ENCODE measurements at places on chromosomes 5 and 9. TPM values are rescaled to one million over a fixed set of nuclear protein-coding genes. Genes with fewer than 3 reads are reported as not detected.

DNA sequence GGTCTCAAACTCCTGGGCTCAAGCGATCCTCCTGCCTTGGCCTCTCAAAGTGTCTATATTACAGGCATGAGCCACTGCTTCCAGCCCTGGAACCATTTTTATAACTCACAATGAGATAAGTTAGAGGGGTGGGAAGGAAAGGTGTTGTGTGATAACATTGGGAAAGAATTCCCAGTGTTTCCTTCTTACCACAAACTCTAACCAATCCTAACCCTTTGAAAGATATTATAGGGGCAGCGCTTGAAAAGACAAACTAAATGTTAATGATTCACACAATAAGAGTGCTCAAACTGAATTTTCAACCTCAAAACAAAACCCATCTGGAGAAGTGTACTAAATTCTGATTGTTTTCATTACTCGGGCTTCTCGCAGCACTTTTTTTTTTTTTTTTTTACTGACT lies 109.7 kb downstream of the TSSK1B start:
- no peak overlapping the region for H3K27ac ChIP-seq
- H3K4me1 ChIP-seq = no peaks in the 10 kb centered on the region
- DNase-seq = no peak

Gene WHRN
- 9.1 TPM for total RNA-seq

DNA sequence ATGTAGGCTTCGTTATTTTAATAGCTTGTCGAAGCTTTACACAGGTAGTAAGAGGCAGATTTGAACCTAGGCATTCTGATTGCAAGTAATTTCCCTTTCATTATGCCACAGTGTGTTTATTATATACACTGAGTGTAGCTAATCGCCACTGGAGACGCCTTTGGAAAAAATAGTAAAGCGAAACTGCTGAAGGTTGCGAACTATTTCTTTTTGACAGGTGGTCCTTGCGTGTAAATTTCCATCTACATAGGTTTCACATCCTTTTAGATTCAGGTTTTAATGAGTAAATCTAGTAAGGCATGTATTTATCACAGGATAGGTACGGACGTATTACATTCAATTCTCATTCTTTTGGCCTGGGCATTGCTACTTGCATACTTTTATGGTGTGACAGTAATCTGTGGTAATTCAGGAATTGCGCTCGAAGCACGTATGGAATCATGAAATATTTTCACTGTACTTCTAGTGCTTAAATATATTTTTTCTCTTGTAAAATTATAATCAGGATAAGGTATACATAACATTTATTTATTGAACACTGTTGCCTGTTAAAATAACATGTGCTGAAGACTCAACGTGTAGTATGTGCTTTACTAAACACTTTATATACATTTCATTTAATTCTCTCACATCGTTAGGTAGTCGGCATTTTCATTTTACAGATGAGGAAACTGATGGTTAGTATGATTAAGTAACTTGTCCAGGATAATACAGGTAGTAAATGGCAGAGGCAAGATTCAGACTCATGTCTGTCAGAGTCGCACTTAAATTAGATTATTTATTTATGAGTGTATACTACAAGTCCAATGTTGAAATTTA lies 1.8 kb downstream of the MARCHF6 start:
- H3K27ac ChIP-seq = peak overlapping the region; percentile 98
- H3K4me1 ChIP-seq = peaks cover 37% of the 10 kb centered on the region
- peak overlapping the region; percentile 91 for H3K4me3 ChIP-seq
- DNase-seq = no peak
- H3K27me3 ChIP-seq = no peaks in the 10 kb centered on the region

Gene PCDHGC3
- 78.3 TPM for total RNA-seq

Gene REEP2
- 6.1 TPM for total RNA-seq

Gene SPATA31D4
- total RNA-seq = not detected

- H3K4me1 ChIP-seq = no peaks in the 10 kb centered on the region
- H3K4me3 ChIP-seq = no peak overlapping the region
- no peak for DNase-seq
Measured at GRCh38 chr9:115412656-115413055, 294.7 kb upstream of the TNC start.

- H3K4me1 ChIP-seq = peaks cover 23% of the 10 kb centered on the region
- no peak for DNase-seq
- no peak overlapping the region for H3K27ac ChIP-seq
- H3K27me3 ChIP-seq = peaks cover 18% of the 10 kb centered on the region
Measured at GRCh38 chr9:77013206-77013931, 6.1 kb upstream of the FOXB2 start.

GRCh38 chr5:96868603-96869371 lies 7.5 kb upstream of the ERAP2 start:
- H3K4me3 ChIP-seq = no peak overlapping the region
- DNase-seq = no peak
- no peaks in the 10 kb centered on the region for H3K27me3 ChIP-seq
- H3K36me3 ChIP-seq = no peaks in the 10 kb centered on the region
- H3K4me1 ChIP-seq = no peaks in the 10 kb centered on the region
- no peak overlapping the region for H3K27ac ChIP-seq

- H3K36me3 ChIP-seq = no peaks in the 10 kb centered on the region
- no peaks in the 10 kb centered on the region for H3K27me3 ChIP-seq
- peaks cover 17% of the 10 kb centered on the region for H3K4me1 ChIP-seq
- DNase-seq = no peak
- H3K4me3 ChIP-seq = no peak overlapping the region
Measured at GRCh38 chr9:126374366-126374781, 47.7 kb downstream of the MVB12B start.

Gene PIP5KL1
- 10.3 TPM for total RNA-seq

- H3K36me3 ChIP-seq = no peaks in the 10 kb centered on the region
- H3K27ac ChIP-seq = no peak overlapping the region
- no peaks in the 10 kb centered on the region for H3K27me3 ChIP-seq
- DNase-seq = no peak
- H3K4me1 ChIP-seq = peaks cover 22% of the 10 kb centered on the region
- H3K4me3 ChIP-seq = no peak overlapping the region
Measured at GRCh38 chr5:57734296-57734695, 251.7 kb upstream of the ACTBL2 start.

GRCh38 chr5:39211773-39212172 lies 7.6 kb downstream of the FYB1 start:
- peak overlapping the region; percentile 27 for H3K27ac ChIP-seq
- no peaks in the 10 kb centered on the region for H3K27me3 ChIP-seq
- no peaks in the 10 kb centered on the region for H3K36me3 ChIP-seq

Gene FOXD4L4
- total RNA-seq = not detected

Gene DMXL1
- total RNA-seq = 56.5 TPM

Gene ZNF300
- 2.7 TPM for total RNA-seq

Gene MYOZ3
- not detected for total RNA-seq

Gene MZB1
- total RNA-seq = not detected

DNA sequence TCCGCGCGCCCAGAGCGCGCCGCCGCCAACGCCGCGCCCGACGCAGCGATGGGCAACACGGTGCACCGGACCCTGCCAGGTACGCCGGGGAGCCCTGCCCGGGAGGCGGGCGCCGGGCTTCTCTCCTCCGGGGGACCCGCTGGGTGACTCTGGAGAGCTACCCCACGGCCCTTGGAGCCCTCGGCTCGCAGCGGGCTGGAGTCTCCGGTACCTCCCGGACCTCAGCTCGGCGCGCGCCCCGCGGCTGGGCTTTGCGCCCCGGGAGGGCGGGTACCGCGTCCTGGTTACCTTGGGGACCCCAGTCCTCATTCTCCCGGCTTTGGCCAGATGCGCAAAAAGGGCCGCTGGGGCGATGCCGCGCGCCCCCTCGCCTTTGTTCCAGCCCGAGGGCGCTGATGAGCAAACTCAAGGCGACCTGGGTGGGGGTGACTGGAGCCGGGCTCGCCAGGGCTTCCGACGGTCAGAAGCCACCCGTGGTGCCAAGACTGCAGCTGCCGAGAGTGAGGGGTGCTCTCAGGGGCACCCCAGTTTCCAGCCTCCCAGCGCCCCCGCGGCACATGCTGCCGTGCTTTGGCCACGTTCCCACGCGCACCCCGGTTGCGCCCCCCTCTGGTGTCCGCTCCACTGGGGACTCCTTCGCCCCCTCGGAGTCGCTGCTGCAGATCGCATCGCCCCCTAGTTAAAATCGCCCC lies 442 bp downstream of the NEURL1B start:
- peak overlapping the region; percentile 69 for H3K4me3 ChIP-seq
- no peak for DNase-seq
- H3K27me3 ChIP-seq = no peaks in the 10 kb centered on the region
- no peaks in the 10 kb centered on the region for H3K36me3 ChIP-seq
- H3K27ac ChIP-seq = peak overlapping the region; percentile 88

- H3K4me3 ChIP-seq = no peak overlapping the region
- no peak for DNase-seq
- no peaks in the 10 kb centered on the region for H3K27me3 ChIP-seq
- no peaks in the 10 kb centered on the region for H3K36me3 ChIP-seq
Measured at GRCh38 chr5:175032741-175033151, 308.4 kb downstream of the MSX2 start.

Gene ADGRD2
- total RNA-seq = 4.2 TPM

Gene IFNK
- not detected for total RNA-seq

Measured in vagina (tissue), 2 donors.